GM03348 (cell line): ENCODE measurements at places on chromosomes 2 and 18.
A peak's percentile ranks its signal among the peaks of the same experiment; 100 is the strongest.

GRCh38 chr18:49558356-49558755 is 3.5 kb upstream of the LIPG start:
- no peak for DNase-seq

- peak; percentile 48 for DNase-seq
Measured at GRCh38 chr18:37578886-37579513, 13.4 kb upstream of the CELF4 start.

- DNase-seq: no peak
Measured at GRCh38 chr2:241595600-241596140, 37.1 kb downstream of the BOK start.

DNA sequence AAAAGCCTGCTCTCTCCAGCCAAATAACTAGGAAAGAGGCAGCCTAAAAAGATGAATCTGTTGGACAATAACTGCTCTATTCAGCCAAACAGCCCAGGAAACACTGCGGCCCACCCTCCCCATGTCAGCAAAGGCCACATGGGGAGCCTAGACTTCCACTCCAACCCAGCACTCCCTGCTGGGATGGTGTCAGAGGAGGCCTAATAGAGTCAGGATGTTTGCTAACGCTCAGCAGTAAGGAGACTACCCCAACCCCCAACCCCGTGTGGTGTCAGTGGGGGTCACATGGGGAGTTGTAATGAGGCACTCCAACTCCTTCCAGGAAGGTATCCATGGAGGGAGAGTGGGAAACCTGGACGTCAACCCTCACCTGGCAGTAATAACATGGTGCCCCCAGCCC is 41.6 kb downstream of the ZBTB7C start:
- DNase-seq: no peak

DNA sequence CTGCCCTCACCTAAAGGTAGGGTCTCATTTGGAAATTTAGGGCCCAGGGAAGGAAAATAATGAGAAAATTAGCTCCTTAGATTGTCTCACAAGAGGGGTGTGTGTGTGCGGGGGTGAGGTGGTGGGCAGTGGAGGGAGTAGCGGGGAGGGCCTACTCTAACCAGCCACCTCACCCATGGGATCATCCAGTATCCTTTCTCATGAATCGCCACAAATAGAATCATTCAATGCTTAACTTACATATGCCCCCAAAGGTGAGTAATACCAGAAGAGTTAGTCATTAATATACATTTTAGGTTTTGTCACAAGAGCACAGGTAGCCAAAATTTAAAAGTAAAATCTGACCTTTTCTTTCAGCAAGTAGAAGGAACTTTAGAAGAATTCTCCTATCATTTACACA is 122.1 kb downstream of the PLEKHM3 start:
- DNase-seq: no peak

- DNase-seq: no peak
Measured at GRCh38 chr2:71672826-71673795, 219.8 kb downstream of the DYSF start.

DNA sequence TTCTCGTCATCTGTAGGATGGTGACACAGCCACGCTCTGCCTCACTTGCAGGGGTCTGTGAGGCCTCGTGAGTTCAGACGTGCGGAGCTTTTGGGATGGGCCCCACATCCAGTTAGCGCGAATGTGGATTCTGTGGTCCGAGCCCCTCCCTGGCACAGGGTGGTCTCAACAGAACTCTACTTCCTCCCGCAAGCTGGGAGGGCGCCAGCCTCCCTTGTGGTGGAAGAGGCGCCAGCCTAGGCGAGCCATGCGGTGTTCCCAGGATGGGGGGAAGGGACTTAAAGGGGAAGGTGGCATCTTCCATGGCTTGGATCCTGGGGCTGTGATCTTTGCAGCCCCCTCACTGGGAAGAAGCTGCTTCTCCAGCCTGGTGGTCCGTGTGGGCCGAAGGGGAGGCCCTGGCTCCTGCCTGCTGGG is 1.4 kb downstream of the SNORC start:
- DNase-seq: no peak

GRCh38 chr2:74653589-74653984 is 460 bp upstream of the SEMA4F start:
- no peak for DNase-seq

DNA sequence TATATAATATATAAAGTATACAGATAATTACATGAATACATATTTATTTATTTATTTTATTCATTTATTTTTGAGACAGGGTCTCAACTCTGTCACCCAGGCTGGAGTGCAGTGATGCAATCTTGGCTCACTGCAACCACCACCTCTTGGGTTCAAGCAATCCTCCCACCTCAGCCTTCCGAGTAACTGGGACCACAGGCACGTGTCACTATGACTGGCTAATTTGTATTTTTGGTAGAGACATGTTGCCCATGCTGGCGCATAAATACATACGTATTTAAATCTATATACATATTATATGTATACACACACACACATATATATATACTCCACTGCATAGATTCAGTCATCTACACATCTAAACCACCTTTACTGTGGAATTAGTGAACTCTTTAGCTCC is 20.6 kb upstream of the NDUFV2 start:
- no peak for DNase-seq

- DNase-seq: no peak
Measured at GRCh38 chr2:173282795-173283545, 71.7 kb upstream of the CDCA7 start.

GRCh38 chr18:73908323-73908722 is 239.3 kb downstream of the FBXO15 start:
- DNase-seq: peak; percentile 61

DNA sequence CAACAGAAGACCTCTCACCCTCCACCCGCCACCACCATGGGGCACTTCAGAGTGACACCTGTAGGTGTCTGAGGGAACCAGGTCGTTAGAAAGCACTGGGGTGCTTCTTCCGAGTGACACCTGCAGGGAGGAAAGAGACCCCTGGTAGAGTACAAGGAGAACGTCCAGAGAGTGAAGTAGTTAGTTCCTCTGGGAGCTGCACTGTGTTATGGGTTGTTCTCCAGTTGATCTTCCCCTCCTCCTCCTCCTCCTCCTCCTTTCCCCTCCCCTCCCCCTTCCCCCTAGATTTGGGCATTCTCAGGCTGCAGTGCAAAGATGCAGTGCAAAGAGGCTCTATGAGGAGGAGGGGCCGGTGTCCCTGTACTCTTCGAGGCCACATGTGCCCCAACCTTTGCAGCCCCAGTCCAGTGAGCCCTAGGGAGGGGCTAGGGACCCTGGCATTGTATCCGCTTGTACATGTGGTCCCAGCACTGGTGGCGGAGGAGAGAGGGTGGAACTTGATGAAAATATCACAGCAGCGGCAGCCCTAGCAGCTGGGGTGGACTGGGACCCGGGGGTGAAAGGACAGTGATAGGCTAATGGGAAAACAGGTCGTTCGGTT is 850 bp downstream of the DNAJB2 start:
- DNase-seq: no peak

- peak; percentile 76 for DNase-seq
Measured at GRCh38 chr2:37156071-37156856, 516 bp downstream of the EIF2AK2 start.

GRCh38 chr2:230216489-230216888 is 3.3 kb downstream of the SP110 start:
- DNase-seq: no peak

- DNase-seq: peak; percentile 21
Measured at GRCh38 chr2:122072666-122073065, 317.2 kb downstream of the TSN start.

DNA sequence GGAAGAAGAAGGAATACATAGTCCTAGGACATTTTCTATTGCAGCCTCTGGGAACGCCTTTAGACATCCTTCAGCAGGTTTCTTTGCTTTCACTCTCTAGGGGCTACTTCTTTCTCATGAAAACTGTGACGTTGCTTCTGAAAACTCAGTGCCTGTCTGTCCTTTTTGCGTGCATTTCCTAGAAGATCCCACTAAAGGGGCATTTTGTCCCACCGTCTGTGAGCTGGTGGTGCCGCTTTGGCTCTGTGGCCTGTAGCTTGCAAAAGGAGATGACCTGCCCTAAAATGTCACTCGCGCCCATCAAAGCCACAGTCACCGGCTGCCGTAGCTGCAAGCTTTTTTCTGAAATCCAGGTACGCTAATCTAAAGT is 579 bp downstream of the STAT4 start:
- DNase-seq: no peak

- no peak for DNase-seq
Measured at GRCh38 chr2:72138921-72139381, 8.7 kb downstream of the CYP26B1 start.

DNA sequence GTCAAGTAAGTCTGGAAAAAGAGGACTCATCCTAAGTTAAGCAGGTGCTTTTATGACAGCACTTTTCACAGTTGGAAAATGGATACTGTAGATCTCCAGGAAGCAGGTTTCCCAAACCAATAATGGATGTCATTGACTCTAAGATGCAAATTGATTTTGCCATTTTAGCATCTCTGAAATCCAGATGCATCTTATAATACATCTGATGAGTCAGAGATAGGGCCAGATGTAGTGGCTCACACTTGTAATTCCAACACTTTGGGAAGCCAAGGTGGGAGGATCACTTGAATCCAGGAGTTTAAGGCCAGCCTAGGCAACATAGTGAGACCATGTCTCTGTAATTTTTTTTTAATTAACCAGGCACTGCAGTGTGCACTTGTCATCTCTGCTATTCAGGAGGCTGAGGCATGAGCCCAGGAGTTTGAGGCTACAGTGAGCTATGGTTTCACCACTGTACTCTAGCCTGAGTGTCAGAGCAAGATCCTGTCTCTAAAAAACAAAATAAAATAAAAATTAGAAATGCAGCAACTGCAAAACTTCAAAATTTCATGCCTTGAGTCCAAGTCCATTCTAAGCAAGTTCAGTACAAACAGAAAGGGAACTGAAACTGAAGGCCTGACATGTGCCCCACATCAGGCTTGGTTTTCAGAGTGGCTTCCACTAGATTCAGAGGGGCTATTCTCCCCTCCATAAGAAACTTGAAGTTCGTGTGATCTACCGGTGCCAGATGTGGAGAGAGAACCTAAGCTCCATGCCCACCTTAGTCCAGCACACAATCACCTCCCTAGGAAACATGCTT is 267.8 kb upstream of the NCKAP5 start:
- no peak for DNase-seq

DNA sequence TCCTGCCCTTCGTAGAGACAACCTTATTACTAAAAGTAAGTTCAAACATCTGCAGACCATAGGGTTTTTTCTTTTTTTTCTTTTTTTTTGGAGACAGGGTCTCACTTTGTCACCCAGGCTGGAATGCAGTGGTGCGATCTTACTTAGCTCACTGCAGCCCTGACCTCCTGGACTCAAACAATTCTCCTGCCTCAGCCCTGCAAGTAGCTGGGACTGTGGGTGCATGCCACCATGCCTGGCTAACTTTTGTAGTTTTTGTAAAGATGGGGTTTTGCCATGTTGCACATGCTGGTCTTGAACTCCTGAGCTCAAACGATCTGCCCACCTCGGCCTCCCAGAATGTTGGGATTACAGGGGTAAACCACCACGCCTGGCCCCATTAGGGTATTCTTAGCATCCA is 32.4 kb downstream of the HADHA start:
- DNase-seq: no peak

- no peak for DNase-seq
Measured at GRCh38 chr2:134712736-134713135, 6.1 kb downstream of the TMEM163 start.

GRCh38 chr2:175769200-175769599 is 232.9 kb downstream of the LNPK start:
- DNase-seq: peak; percentile 13

DNA sequence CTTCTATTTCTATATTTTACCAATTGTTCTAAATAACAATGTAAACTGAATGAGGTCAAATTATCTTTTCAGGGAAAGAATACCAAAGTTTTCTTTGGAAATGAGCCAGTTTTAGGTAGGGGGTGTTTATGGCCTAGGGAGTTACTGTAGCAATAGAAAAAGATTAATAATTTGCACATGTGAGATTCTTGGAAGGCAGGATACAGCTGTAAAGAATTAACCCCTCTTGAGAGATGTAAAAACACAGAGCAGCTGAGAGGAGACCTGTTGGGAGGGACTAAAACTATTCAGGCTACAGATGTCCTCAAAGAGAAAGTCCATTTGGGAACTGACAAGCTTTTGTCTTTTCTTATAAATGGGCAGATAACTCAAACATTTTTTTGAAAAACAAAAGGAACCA is 182.2 kb downstream of the FIGN start:
- no peak for DNase-seq

DNA sequence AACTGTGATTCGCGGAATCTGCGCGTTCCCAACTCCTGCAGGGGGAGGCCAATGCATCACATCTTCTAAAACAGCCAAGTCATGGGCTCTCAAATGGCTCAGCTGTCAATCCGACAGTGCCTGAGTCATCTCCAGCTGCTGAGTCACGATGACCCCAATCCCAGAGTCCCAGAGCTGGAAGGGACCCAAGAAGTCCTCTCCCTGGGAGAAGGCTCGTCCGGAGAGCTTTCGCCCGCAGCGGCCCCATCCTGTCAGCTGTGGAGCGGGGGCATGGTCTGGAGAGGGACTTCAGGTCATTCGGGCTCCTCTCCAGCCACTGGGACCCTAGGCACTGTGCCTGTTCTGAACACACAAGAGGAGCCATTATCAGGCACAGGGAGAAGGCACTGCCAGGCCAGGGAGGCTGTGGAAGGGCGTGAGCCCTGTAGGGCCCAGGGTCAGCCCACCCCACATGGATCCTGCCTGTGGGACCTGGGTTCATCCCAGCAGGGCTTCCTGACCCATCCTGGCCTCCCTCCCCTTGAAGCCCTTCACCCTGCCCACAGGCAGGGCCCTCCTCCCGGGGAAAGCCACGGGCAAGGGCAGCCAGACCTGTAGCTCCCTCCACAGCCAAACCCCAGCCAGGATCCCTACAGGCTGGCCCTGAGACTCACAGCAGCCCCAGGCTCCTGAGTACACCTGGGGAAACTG is 47.6 kb upstream of the GPC1 start:
- DNase-seq: peak; percentile 82

DNA sequence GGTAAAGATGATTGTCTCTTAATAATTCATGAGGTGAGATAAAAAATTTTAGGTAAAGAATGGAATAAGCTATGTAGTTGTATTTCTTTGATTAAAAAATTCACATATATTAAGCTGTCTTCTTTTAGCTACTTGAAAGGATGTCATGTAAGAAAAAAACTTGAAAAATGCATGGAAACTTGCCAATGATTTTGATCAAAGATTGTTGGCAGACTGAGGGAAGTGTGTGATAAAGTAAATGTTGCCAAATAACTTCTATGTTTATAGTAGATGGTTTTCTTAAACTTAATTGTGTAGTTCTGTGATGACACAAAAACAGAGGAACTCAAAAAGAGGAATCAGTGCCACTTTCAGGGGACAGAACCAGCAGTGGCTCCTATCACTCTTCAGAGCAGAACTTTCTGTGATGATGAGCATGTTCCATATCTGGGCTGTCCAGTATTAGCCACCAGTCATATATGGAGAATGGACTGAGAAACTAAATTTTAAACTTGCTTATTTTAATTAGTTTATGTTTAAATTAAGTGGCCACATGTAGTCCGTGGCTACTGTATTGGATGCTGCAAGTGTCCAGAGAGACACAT is 51.9 kb upstream of the SLC38A11 start:
- no peak for DNase-seq

GRCh38 chr2:101368376-101368775 is 18.9 kb downstream of the CREG2 start:
- no peak for DNase-seq
